WTC11 (cell line): ENCODE measurements at places on chromosomes 12 and 14. TPM values are rescaled to one million over a fixed set of nuclear protein-coding genes. Genes with fewer than 3 reads are reported as not detected.

PIWIL1 gene
- not detected in 3 replicates for total RNA-seq

WNT5B gene
- total RNA-seq = 4.3 to 4.6 TPM (median 4.5 TPM) in 3 replicates

PUS1 gene
- 76.2 to 97.4 TPM (median 85.2 TPM) in 3 replicates for total RNA-seq

KCNK10 gene
- total RNA-seq = 0.53 to 0.96 TPM (median 0.87 TPM) in 3 replicates

SLCO1A2 gene
- 9.9 to 13.9 TPM (median 11.5 TPM) in 3 replicates for total RNA-seq

TAPBPL gene
- 0.98 to 1.3 TPM (median 1.1 TPM) in 3 replicates for total RNA-seq

FGF6 gene
- not detected in 3 replicates for total RNA-seq

DNA sequence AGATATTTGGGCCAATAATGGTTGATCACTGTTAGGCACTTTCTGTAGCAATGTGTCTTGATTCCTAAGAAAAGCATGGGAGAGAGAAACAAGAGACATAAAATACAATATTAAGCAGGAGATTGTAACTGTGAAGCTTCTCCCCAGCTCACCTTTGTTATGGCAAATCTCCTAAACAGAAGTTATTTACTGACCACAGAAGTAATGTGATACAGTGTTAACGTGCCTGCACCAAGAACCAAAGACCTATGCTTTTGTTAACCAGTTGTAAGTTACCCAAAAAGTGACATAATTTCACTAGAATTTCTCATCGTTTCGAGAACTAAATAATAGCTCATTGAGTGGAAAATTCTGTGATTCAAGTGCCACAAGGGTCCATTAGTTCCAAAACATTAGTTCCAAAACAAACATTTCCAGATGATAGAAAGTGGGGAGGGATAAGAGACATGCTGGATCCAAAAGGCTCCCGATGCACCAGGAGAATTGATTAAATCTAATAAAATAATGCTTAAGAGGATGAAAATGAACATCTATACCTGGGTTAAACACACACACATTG, 14.3 kb downstream of the RERG start:
- DNase-seq = no peak

DNA sequence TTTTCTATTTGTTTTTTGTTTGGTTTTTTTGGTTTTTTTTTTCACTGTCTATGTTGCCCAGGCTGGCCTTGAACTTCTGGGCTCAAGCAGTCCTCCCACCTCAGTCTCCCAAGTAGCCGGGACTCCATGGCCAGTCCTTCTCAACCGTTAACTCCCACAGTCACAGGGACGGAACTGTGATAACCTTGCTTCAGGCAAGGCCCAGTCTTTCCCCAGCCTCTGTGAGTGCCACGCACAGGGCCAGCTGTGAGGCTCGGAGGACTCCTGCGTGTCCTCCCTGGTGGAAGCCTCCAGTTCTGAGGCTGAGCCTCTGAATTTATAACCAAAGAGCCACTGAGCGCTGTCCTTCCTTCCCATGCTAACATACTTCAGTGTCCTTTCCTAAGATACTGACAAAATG, 23.7 kb downstream of the PSMC1 start:
- no peak for DNase-seq

DNA sequence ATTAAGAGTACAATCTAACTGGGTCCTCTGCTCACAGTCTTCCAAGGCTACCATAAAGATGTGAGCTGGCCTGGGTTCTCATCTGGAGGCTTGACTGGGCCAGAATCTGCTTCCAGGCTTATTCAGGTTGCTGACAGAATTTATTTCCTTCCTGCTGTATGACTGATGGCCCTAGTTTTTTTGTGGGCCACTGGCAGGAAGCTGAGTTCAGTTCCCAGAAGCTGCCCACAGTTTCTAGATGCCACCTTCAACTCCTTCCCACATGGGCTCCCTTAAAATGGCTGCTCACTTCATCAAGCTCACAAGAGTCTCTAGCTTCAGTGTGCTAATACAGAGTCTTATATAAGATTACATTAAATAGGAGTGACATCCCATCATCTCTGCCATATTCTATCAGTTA, 121.7 kb upstream of the CAND1 start:
- DNase-seq = no peak

DNA sequence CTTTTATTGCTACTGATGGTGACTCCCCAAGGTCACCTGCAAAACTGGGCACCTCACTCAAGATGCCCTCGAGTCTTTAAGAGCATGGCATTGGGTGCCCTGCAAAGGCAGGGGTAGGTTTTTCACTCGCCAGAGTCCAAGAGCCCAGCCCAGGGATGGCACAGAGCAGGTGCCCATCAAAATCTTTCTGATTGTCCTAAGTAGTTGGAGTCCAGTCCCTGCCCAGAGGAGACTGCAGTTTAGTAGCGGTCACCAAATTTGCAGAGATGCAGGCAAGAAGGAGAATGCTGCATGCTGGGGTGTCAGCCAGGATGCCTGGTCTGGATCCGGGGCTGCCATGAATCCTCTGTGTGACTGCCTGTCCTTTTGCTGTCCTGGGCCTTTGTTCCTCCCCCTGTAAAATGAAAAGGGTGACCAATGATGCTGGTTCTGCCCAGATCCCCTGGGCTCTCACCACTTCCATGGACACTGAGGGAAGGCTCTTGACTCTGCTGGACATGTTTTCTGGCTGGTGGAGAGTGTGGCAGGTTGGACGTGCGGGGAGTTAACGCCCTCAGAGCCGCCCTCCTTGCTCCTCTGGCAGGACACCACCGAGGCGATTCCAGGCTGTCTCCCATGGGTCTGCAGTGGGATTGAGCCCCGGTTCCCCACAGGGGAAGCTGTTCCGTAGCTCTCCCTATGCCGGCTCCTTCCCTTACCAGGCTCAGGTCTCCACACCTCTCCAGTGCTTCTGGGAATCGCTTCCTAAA, 41.3 kb downstream of the DLK1 start:
- DNase-seq = no peak

- no peak for DNase-seq
Measured at GRCh38 chr12:54016478-54016964, 7.7 kb downstream of the HOXC8 start.

- DNase-seq = peak; percentile 33
Measured at GRCh38 chr14:56294128-56294527, 175.9 kb downstream of the PELI2 start.

DNA sequence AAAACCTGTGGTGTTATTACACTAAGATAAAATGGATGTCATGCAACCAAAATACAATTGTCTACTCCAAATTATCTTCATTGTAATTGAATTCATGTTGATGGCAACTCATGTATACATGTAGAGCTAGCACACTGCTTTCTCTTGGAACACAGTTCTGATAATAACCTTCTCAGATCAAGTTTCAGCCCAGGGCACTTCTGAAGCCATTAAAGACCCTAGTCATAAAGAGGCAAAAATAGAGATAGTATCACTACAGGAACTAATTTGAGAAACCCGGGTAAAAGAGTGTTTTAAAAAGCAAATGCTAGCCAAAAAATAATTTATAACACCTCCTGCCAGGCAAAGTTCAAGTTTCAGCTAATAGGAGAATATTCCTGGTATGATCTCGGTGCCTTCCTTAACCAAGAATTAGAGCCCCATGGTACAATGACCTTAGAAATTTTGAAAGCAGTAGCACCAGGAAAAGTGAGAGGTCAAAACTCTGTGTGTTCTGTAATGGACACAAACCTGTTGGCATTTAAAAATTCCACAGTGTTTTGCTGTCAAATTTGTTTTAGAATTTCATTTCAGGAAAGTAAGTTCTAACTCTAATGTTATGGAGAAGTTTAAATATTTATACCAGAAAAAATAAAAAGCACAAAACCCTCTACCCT, 105.0 kb upstream of the FRMD6 start:
- no peak for DNase-seq

DNA sequence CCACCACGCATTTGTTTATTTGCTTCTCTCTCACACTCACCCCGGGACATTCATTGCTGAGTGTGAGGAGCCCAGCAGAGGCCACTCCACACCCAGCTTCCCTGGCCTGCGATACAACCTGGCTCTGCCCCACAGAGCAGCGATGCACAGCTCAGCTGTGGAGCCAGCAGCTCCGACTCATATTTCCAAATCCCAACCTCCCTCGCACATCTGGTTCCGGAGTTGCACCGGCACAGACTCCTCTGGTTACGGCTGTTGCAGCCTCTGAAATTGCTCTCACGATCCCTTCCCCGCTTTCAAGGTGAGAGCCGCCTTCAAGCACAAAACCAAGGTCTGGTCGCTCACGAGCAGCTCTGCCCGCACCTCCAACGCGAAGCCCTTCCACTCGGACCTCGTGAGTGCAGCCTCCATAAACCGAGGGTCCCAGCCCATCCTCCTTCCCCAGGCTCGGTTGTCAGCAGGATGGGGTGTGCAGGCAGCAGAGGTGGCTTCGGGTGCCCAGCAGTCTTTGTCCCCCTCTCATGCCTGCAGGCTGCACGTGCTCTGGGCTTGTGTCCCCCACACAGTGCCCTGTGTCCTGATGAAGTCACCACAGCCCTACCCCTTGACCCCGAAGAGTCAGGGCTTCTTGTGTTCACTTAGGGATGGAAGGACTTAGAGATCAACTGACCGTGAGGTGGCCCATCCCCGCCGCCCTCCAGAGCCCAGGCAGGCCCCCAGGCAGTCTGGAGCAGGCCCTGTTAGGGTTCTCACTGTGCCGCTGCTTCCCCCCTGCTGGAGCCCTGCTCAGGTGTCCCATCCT, 184.3 kb downstream of the ADGRD1 start:
- DNase-seq = no peak

- no peak for DNase-seq
Measured at GRCh38 chr14:78498062-78498595, 328.0 kb downstream of the NRXN3 start.

GRCh38 chr14:42028607-42029006, 421.9 kb downstream of the LRFN5 start:
- no peak for DNase-seq

- no peak for DNase-seq
Measured at GRCh38 chr12:8951744-8952143, 2.3 kb upstream of the M6PR start.

GRCh38 chr14:105244334-105244733, 4.0 kb upstream of the BTBD6 start:
- DNase-seq = no peak

DNA sequence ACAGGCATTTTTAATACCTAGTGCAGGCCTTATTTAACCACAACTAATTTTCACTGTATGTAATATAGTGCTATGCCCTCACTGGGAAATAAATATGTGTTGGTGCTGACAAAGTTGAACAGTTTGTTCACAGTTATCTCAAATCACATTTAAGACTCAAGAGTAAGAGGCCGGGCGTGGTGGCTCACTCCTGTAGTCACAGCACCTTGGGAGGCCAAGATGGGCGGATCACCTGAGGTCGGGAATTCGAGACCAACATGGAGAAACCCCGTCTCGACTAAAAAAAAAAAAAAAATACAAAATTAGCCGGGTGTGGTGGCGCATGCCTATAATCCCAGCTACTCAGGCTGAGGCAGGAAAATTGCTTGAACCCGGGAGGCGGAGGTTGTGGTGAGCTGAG, 22.9 kb upstream of the TEAD4 start:
- DNase-seq = no peak

- no peak for DNase-seq
Measured at GRCh38 chr14:96586056-96586455, 83.9 kb downstream of the PAPOLA start.

DNA sequence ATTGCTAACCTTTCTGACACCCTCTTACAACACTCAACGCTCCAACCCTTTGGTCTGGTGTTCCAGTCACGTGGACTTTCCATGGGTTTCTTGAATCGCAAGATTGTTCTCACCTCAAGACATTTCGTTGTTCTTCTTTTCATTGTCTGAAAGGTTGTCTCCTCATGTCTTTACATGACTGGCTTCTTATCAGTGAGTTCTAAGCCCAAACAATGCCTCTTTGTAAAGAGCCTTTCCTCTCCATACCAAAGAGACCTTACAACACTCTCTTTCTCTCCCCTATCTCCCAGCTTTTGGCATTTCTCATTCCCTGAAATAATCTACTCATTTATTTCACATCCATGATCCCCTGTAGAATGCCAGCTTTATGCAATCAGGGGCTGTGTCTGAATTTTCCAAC, 1144.8 kb downstream of the AACS start:
- no peak for DNase-seq

- no peak for DNase-seq
Measured at GRCh38 chr12:121248622-121249021, 38.7 kb downstream of the P2RX4 start.

DNA sequence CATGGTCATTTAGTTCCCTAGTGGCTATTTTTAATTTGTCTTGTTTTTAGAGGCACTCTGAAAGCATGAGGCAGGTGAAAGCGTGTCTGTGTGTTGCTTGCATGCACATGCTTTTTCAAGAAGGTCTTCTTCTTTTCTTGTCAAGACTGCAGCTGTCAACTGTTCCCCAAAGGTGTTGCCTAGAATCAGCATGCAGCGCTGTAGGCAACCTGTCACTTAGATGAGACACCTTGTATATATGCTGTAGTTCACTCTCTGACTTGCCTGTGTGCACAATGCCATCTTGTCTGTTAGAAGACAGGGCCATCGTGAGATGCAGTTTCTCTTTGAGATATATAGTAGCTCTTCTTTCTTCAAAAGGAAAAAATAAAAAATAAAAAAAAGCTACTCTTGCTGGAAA, 885.7 kb downstream of the DIO2 start:
- no peak for DNase-seq

- DNase-seq = peak; percentile 79
Measured at GRCh38 chr12:55927588-55928502, at the start of gene PYM1. TSS of gene PYM1 (minus strand) at chr12:55927894. CDS start at chr12:55927761, 133 bp downstream.

DNA sequence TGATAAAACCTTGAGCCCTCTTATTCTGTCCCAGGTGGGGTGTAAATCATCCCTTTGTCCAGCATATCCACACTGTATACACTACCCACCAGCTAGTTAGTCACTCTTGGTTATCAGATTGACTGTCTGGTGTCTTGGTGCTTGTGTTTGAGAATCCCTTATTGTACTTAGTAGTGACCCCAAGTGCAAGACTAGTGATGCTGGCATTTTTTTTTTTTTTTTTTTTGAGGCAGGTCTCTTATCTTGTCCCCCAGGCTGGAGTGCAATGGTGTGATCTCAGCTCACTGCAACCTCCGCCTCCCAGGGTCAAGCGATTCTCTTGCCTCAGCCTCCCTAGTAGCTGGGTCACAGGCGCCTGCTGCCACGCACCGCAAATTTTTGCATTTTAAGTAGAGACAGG, 5.8 kb downstream of the VRK1 start:
- DNase-seq = no peak

- DNase-seq = no peak
Measured at GRCh38 chr14:56135001-56135400, 16.8 kb downstream of the PELI2 start.

DNA sequence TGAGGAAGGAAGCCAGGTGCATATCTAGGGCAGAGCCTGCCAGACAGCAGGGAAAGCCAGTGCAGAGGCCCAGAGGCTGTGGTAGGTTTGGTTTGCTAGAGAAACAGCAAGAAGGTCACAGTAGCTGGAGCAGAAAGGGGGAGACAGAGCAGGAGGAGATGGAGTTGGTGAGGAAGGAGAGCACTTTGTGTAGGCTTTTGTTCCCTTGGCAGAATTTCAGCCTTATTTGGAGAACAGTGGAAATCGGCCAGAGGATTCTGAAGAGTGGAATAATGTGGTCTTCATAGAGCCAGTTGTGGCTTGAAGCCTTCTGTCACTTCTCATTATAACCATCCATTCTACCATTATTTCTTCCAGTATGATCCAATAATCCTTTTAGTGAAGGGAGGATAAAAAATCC, 212.9 kb upstream of the FAR2 start:
- DNase-seq = no peak
